ENCODE measurements at places on chromosomes 12 and 14. TPM values are rescaled to one million over a fixed set of nuclear protein-coding genes. Genes with fewer than 3 reads are reported as not detected.
A peak's percentile ranks its signal among the peaks of the same experiment; 100 is the strongest.

Gene LBHD2
- total RNA-seq: not detected

Gene CFAP73
- 0.42 TPM for total RNA-seq

Gene OR4K17
- total RNA-seq: not detected

Gene PTCSC3
- total RNA-seq: not detected

Gene RAPGEF3
- 0.15 TPM for total RNA-seq

Gene CPNE6
- total RNA-seq: not detected

Gene DHRS2
- total RNA-seq: 0.50 TPM

Gene ERH
- 334 TPM for total RNA-seq

DNA sequence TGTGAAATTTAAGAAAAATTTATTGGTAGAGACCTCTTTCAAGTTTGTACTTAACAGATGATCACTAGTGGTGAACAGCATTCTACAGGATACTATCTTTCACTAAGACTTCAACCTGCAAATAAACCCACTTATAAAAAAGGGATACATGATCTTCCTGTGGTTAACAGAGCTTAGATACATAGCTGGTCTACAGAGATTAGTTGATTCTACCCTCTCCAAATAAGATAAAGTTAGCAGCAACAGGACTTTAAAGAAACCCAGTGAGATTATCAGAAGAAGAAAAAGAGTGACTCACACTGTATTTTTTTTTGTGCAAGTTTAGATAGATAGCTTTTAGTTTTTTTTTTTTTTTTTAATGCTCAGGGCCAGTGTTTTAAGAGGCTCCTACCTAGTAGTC is 34.5 kb downstream of the USP44 start:
- H3K27me3 ChIP-seq: no peaks in the 10 kb centered on the region
- peaks cover 29% of the 10 kb centered on the region for H3K36me3 ChIP-seq
- no peaks in the 10 kb centered on the region for H3K4me1 ChIP-seq

DNA sequence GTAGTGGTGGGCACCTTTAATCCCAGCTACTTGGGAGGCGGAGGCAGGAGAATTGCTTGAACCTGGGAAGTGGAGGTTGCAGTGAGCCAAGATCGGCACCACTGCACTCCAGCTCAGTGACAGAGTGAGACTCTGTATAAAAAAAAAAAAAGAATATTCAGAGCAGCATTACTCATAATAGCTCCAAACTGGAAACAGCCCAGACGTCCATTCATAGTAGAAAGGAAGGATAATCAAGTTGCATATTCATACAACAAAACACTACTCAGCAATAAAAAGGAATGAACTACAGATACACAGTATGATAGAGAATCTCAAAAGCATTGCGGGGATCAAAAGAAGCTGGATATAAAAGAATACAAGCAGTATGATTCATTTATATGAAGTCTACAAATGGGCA is 19.1 kb downstream of the TMEM30B start:
- H3K27ac ChIP-seq: no peak overlapping the region
- H3K27me3 ChIP-seq: peaks cover 52% of the 10 kb centered on the region
- H3K36me3 ChIP-seq: no peaks in the 10 kb centered on the region
- H3K4me3 ChIP-seq: no peak overlapping the region
- no peaks in the 10 kb centered on the region for H3K4me1 ChIP-seq

- DNase-seq: no peak
- no peaks in the 10 kb centered on the region for H3K36me3 ChIP-seq
- H3K4me1 ChIP-seq: no peaks in the 10 kb centered on the region
- H3K27me3 ChIP-seq: peaks cover 4% of the 10 kb centered on the region
Measured at GRCh38 chr12:70549340-70550179, 87.7 kb downstream of the PTPRB start.

- no peaks in the 10 kb centered on the region for H3K27me3 ChIP-seq
- H3K4me3 ChIP-seq: no peak overlapping the region
- H3K27ac ChIP-seq: no peak overlapping the region
- no peaks in the 10 kb centered on the region for H3K36me3 ChIP-seq
- DNase-seq: no peak
Measured at GRCh38 chr12:131332224-131332623, 378.5 kb downstream of the ADGRD1 start.

- H3K4me1 ChIP-seq: no peaks in the 10 kb centered on the region
- peaks cover 2% of the 10 kb centered on the region for H3K27me3 ChIP-seq
- DNase-seq: no peak
- H3K27ac ChIP-seq: no peak overlapping the region
- H3K36me3 ChIP-seq: no peaks in the 10 kb centered on the region
Measured at GRCh38 chr14:62213516-62213915, 451.3 kb downstream of the SNAPC1 start.

- H3K27me3 ChIP-seq: no peaks in the 10 kb centered on the region
- H3K4me1 ChIP-seq: no peaks in the 10 kb centered on the region
- no peak overlapping the region for H3K4me3 ChIP-seq
- DNase-seq: peak; percentile 14
- H3K36me3 ChIP-seq: no peaks in the 10 kb centered on the region
Measured at GRCh38 chr12:84502907-84503787, 409.5 kb downstream of the SLC6A15 start.

GRCh38 chr12:49540229-49541139 is 1.7 kb downstream of the KCNH3 start:
- no peaks in the 10 kb centered on the region for H3K36me3 ChIP-seq
- H3K27ac ChIP-seq: peak overlapping the region; percentile 5

DNA sequence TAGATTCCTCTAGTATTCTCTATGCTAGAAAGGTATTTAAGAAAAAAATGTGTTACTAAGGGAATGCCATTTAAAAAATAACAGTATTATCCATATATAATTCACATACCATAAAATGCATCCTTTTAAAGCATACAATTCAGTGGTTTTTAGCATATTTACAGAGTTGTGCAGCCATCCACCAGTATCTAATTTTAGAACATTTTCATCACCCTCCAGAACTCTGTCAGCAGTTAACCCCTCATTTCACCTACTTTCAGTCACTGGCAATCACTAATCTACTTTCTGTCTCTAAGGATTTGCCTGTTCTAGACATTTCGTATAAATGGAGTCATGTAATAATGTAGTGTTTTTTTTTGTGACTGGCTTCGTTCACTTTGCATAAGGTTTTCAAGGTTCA is 33.4 kb downstream of the TBC1D15 start:
- H3K4me3 ChIP-seq: no peak overlapping the region
- no peaks in the 10 kb centered on the region for H3K27me3 ChIP-seq
- H3K27ac ChIP-seq: no peak overlapping the region
- DNase-seq: no peak
- peaks cover 26% of the 10 kb centered on the region for H3K4me1 ChIP-seq
- peaks cover 34% of the 10 kb centered on the region for H3K36me3 ChIP-seq

GRCh38 chr12:59843260-59843843 is 247.5 kb downstream of the SLC16A7 start:
- H3K27me3 ChIP-seq: peaks cover 19% of the 10 kb centered on the region
- H3K36me3 ChIP-seq: no peaks in the 10 kb centered on the region
- H3K27ac ChIP-seq: no peak overlapping the region
- no peak overlapping the region for H3K4me3 ChIP-seq

- H3K36me3 ChIP-seq: no peaks in the 10 kb centered on the region
- H3K4me1 ChIP-seq: no peaks in the 10 kb centered on the region
- no peak overlapping the region for H3K4me3 ChIP-seq
- peaks cover 3% of the 10 kb centered on the region for H3K27me3 ChIP-seq
- no peak overlapping the region for H3K27ac ChIP-seq
- DNase-seq: no peak
Measured at GRCh38 chr12:3291939-3292338, 199.1 kb upstream of the PRMT8 start.

- H3K36me3 ChIP-seq: no peaks in the 10 kb centered on the region
- H3K27me3 ChIP-seq: no peaks in the 10 kb centered on the region
- H3K27ac ChIP-seq: no peak overlapping the region
- H3K4me1 ChIP-seq: no peaks in the 10 kb centered on the region
Measured at GRCh38 chr14:26870722-26871617, 273.1 kb upstream of the NOVA1 start.

GRCh38 chr12:66237505-66238175 is 48.6 kb downstream of the IRAK3 start:
- DNase-seq: no peak
- H3K4me1 ChIP-seq: peaks cover 8% of the 10 kb centered on the region
- H3K27me3 ChIP-seq: peaks cover 30% of the 10 kb centered on the region
- H3K36me3 ChIP-seq: peaks cover 2% of the 10 kb centered on the region
- H3K4me3 ChIP-seq: no peak overlapping the region
- H3K27ac ChIP-seq: no peak overlapping the region

GRCh38 chr14:63933711-63934110 is 80.9 kb downstream of the SYNE2 start:
- H3K27ac ChIP-seq: peak overlapping the region; percentile 26
- H3K27me3 ChIP-seq: no peaks in the 10 kb centered on the region

- peaks cover 6% of the 10 kb centered on the region for H3K36me3 ChIP-seq
- H3K4me3 ChIP-seq: peak overlapping the region; percentile 86
- peaks cover 43% of the 10 kb centered on the region for H3K4me1 ChIP-seq
- H3K27ac ChIP-seq: peak overlapping the region; percentile 89
Measured at GRCh38 chr12:45214749-45215418, 1.0 kb upstream of the ANO6 start.

DNA sequence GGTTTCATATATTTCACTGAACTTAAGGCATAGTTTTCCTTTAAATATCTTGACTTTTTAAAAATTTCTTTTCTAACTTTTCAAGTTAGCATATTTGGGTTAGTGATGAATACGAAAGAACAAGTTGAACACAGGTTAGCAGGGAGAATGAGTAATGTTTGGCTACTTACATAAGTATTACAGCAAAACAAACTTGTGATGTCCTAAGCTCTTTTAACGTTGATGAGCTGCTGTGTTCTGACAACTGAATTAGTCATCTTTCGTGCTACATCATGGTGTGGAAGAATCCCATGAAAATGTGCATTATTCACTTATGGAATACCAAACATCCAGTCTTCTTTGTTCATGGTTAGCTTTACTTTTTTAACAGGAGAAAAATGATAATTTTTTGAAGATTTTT is 36.3 kb upstream of the PDZRN4 start:
- H3K4me3 ChIP-seq: no peak overlapping the region
- no peak for DNase-seq
- H3K27me3 ChIP-seq: no peaks in the 10 kb centered on the region
- H3K4me1 ChIP-seq: no peaks in the 10 kb centered on the region
- no peak overlapping the region for H3K27ac ChIP-seq

GRCh38 chr14:31567655-31568054 is 6.5 kb downstream of the NUBPL start:
- H3K36me3 ChIP-seq: peaks cover 2% of the 10 kb centered on the region
- H3K4me1 ChIP-seq: peaks cover 17% of the 10 kb centered on the region
- no peak overlapping the region for H3K4me3 ChIP-seq
- no peak for DNase-seq
- H3K27ac ChIP-seq: no peak overlapping the region

DNA sequence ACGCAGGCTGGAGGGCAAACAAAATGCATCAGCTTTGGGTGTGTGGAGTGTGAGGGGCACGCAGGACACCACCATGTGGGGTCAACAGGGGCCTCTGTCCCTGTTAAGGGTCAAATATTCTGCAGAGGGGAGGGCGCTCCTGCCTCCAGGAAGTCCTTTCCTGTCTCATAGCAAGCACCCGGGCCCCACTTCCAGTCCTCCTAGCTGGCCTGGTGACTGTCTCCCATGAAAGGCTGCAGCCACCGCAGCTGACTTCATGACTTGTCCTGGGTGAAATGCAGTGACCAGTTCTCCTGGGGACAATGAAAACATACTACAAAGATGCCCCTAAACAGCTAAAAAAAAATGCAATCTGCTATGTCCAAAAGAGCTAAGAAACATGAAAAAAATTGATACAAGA is 53.6 kb downstream of the LGMN start:
- no peak overlapping the region for H3K4me3 ChIP-seq
- peaks cover 9% of the 10 kb centered on the region for H3K27me3 ChIP-seq
- DNase-seq: no peak
- no peaks in the 10 kb centered on the region for H3K36me3 ChIP-seq

DNA sequence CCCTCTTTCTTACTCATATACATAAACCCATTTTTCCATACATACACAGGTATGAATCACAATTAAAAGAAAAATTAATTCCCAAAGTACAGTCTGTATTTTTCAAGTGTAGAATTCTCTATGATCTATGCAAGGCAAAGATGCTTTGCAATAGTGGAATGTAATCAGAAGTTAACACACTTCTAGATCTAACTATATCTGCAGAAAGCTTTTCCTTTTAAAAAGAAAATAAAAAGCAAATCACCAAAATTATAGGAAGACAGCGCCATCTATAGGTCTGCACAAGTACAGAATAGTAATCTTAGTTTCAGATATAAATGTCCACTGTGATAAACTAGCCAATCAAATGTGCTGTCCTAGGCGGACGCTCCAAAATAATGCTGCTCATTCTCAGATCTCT is 22.0 kb downstream of the SLC25A21 start:
- no peaks in the 10 kb centered on the region for H3K27me3 ChIP-seq
- H3K27ac ChIP-seq: no peak overlapping the region
- H3K4me1 ChIP-seq: no peaks in the 10 kb centered on the region
- DNase-seq: no peak
- H3K4me3 ChIP-seq: no peak overlapping the region

- peak; percentile 19 for DNase-seq
- no peak overlapping the region for H3K27ac ChIP-seq
- H3K4me3 ChIP-seq: no peak overlapping the region
- no peaks in the 10 kb centered on the region for H3K36me3 ChIP-seq
- H3K27me3 ChIP-seq: no peaks in the 10 kb centered on the region
- no peaks in the 10 kb centered on the region for H3K4me1 ChIP-seq
Measured at GRCh38 chr12:113601656-113602263, 130.1 kb upstream of the LHX5 start.

GRCh38 chr14:76376409-76376877 is 506 bp downstream of the ESRRB start:
- peaks cover 2% of the 10 kb centered on the region for H3K4me1 ChIP-seq
- H3K27ac ChIP-seq: no peak overlapping the region
- peaks cover 67% of the 10 kb centered on the region for H3K27me3 ChIP-seq
- DNase-seq: no peak
- no peak overlapping the region for H3K4me3 ChIP-seq

DNA sequence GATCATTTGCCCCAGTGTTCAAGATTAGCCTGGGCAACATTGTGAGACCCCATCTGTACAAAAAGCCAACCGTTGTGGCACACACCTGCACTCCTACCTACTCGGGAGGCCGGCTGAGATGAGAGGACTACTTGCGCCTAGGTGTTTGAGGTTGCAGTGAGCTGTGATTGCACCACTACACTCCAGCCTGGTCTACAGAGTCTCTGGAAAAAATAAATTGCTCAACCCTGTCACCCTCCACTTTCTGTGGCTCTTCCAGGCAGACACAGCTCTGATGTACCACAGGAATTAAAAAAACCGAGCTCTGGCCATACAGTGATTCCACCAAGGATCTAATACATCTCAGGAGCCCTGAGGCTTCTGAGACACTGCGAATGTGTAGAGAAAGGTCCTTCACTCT is 14.4 kb downstream of the TIMELESS start:
- DNase-seq: no peak
- peaks cover 23% of the 10 kb centered on the region for H3K36me3 ChIP-seq
- no peak overlapping the region for H3K4me3 ChIP-seq
- peaks cover 2% of the 10 kb centered on the region for H3K4me1 ChIP-seq

- H3K27ac ChIP-seq: peak overlapping the region; percentile 91
- peaks cover 34% of the 10 kb centered on the region for H3K27me3 ChIP-seq
- H3K36me3 ChIP-seq: peaks cover 8% of the 10 kb centered on the region
- peak; percentile 58 for DNase-seq
- H3K4me1 ChIP-seq: peaks cover 42% of the 10 kb centered on the region
- peak overlapping the region; percentile 75 for H3K4me3 ChIP-seq
Measured at GRCh38 chr14:34059925-34060650, 109.2 kb upstream of the EGLN3 start.

GRCh38 chr14:76717508-76718290 is 43.6 kb upstream of the VASH1 start:
- peaks cover 8% of the 10 kb centered on the region for H3K4me1 ChIP-seq
- peaks cover 17% of the 10 kb centered on the region for H3K27me3 ChIP-seq
- DNase-seq: no peak
- H3K4me3 ChIP-seq: no peak overlapping the region
- no peak overlapping the region for H3K27ac ChIP-seq
